ENCODE measurements at places on chromosomes 11 and 22.

- no peak for DNase-seq
Observed at GRCh38 chr11:128345316-128345715, 242.0 kb downstream of the ETS1 start.

DNA sequence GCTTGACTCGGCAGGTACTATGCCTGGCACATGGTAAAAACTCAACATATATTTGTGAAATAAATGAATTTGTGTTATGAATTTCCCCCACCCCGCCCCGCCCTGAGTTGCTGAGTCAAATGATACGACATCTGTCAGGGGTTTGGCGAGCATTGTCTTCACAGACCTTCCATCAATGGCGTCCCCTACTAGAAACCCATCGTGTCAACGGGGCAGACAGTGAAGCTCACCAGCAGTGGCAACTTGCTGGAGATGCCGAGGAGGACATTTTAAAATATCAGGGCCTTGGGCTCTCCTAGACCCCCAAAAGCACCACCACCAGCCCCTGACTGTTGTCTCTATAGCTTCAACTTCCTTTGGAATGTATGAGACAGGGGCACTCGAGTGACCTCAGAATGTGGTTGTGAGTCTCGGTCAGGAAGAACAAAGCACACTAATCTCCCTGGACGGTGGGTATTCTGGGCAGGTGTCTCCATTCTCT, 761 bp upstream of the NXF1 start:
- no peak for DNase-seq

DNA sequence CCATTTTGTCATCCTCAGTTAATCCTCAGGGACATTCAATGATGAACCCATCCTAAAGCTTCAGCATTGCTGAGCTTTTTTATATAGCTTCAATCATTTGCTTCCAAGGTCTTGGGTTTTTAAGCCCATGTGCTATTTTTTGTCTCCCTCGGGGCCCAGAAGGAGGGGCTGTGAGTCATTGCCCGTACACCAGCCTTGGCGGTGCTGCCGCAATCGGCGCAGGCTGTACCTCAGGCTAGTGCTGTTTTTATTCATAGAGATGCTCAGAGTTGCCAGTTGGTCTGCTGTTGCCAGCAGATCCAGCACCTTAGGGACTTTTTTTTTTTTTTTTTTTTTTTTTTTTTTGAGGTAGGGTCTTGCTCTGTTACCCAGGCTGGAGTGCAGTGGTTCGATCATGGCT, 35.5 kb downstream of the ACO2 start:
- DNase-seq, result no peak

DNA sequence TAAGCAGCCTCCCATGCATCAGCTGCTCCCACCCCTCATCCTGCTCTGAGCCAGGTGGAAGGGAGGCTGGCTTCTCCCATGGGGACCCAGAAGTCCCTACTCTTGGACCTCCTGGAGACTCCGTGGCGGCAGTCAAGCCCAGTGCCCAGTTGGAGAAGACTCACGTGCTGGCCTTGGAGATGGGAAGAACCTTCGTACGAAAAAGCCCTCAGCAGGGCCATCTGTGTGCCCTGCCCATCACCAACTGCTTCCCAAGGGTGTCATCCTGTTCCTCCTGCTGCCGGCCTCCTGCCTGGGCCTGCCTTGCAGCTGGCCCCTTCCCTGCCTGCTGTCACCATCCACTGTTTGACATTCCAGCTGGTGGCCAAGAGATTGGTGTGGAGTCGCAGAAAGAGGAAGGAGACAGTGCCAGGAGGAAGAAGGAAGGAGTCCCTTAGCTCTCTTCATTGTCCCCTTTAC, 28.0 kb downstream of the ARHGAP1 start:
- DNase-seq, result no peak

DNA sequence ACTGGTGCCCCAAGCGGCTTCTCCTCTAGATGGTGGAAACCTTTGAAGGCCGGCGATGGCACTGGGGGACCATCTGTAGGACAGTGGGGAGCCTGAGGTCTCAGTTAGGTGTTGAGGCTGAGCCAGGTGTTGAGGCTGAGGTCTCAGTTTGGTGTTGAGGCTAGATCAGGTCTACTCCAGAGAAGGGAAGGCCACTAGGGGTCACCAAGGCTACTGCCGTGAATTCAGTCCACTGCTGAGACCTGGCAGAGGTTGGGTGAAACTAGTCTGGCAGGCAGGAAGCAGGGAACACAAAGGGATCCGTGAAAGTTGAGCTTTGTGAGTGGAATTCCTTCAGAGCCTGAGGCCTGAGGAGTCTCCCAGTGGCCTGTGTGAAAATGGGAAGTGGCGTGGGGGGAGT, 123.8 kb upstream of the FGF3 start:
- DNase-seq, result no peak

DNA sequence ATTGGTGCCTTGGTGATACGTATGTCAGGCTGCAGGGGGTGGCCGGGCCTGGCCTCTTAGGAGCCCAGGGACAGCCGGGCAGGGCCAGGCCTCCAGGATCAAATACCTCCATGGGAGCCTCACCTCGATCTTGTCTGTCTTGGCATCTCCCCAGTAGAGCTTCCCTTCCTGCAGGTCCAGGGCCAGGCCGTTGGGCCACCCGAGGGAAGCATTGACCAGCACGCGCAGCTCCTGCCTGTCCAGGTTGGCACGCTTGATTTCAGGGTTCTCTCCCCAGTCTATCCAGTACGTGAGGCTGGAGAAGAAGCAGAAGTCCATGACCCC, 137.7 kb downstream of the CRYBB2 start:
- no peak for DNase-seq

- no peak for DNase-seq
Observed at GRCh38 chr11:131691181-131692041, 321.0 kb downstream of the NTM start.

GRCh38 chr22:46846150-46846831, 83.8 kb downstream of the TBC1D22A start:
- DNase-seq, result no peak

DNA sequence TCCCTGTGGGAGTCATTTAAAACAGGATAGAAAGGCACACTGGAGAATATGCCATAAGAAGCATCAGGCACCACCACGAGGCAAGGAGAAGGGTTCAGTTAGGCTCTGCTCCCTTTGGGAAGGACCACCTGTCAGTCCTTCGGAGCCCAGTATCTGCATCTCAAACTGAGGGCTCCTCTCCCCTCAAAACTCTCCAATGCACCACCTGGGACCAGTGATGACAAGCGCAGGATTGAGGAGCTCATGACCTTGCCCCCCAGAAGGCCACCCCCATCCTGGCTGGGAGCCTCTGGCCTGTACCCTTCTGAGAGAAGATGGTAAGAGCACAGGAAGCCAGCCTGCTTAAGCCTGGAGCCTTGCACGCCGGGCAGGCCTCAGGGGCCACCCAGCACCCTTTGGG, 39.4 kb downstream of the OPCML start:
- DNase-seq, result no peak

DNA sequence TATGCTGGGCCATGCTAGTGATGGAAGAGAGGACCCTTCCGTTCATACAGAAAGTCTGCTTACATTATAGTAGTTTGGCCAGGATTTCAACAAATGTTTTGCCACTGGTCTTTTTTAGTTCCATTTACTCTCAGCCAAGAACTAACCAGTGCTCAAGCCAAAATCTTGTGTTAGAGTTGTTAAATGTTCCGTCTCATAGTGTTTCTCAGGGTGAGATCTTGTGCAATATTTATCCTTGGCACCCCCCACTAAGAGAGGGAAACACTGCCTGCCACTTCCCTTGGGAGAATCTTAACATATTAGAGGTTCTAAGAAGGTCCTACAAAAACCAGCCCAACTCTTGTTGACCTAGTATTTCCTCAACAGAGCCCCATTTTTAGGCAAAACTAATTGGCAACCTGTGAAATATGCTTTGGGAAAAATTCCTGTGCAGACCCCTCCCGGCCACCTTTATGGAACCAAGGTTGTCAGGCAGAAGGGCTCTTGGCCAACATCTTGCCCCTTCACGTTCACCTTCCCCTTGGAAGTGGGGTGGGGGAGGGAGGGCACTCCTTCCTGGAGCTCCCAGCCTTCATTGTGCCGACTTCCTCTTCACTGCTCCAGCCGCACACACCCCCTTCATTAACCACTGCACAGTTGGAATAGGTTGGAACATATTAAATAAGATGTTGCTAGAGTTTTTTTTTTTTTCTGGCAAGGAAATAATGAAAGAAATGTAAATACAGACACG, 173.2 kb upstream of the SORL1-AS1 start:
- DNase-seq, result no peak

DNA sequence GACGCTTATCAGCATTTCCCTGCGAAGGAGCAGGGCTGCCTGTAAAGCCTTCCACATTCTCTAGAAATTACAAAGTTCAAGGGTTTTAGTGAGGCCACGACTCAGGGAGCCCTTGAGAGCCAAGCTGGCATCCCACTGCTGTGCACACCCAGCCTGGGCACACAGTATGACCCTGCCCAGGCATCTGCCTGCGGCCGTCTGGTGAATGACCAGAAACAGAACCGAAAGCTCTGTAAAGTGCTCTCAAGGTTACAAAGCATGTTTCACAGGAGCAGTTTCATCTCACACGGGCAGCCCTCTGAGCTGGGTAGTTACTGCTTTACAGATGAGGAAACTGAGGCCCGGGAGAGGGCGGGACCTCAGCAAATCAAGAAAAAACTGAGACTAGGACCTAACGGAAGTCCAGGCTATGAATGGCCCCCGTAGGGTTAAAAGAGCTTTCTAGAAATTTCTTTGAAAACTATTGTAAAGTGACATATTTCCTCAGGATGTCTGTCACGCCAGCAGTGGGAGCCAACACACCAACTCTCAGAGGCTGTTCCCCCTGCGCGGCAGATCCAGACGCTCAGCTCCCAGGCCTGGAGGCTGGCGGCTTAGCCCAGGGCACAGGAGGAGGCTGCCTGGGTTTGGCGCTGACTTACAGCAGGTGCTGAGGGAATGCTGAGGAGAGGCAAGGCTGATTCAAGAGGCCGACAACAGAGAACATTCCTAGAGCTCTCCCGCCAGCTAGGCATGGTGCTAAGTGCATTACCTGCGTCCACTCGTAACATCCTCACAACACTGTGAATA, 7.7 kb upstream of the TCF20 start:
- no peak for DNase-seq

GRCh38 chr11:6360183-6360582, 30.1 kb upstream of the SMPD1 start:
- no peak for DNase-seq

GRCh38 chr11:21561581-21561980, 631.3 kb upstream of the ANO5 start:
- DNase-seq, result no peak

DNA sequence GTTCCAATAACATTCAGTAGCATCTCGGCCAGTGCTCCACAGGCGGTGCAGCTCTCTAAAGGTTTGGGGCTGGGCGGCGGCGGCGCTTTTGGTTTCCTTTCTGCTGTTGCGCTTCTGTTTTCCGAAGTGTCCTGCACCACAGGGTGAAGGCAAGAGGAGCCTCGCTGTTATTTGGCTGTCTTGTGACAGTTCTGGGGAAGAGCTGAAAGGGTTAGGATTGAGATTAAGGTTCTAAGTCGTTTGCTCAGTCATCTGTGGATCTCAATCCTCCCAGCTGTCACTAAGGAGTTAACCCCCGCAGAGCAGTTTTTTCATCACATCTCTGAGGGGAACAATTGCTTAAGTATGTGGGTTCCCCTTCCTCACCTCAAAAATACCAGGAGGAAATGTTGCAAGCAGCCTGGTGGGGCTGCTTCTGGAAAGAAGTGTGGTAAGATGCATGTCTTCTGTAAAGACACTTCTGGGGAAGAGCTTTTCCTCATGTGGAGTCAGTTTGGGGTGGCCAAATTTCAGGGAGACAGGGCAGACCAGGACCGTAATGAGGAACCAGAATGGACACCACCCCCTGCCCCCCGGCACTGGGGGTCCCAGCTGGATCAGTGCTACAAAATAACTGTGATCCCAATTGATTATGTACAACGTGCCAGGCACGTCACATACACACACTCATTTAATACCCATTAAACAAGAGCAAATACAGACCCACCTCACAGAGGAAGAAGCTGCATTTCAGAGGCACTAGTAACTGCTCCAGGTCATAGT, 14.2 kb downstream of the TMEM121B start:
- DNase-seq, result no peak

- no peak for DNase-seq
Observed at GRCh38 chr11:73070653-73071052, 71.5 kb downstream of the FCHSD2 start.

DNA sequence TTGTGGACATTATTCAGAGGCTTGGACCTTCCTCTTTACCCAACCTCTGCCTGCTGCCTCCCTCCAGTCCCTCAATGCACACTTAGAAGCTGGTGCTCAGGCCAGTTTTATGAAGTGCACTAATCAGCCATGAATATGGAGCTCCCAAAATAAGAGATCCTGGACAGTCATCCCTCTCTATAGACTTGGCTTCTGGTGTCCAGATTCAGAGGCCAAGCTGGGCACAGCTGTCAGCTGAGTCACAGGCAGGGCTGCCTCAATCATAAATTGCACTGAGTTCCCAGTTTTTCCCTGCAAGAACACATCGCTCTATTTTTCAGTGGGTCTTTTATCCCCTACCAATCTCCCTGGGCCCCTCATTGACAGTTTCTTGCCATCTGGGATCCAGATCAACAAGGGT, 161.7 kb upstream of the CADM1 start:
- no peak for DNase-seq

DNA sequence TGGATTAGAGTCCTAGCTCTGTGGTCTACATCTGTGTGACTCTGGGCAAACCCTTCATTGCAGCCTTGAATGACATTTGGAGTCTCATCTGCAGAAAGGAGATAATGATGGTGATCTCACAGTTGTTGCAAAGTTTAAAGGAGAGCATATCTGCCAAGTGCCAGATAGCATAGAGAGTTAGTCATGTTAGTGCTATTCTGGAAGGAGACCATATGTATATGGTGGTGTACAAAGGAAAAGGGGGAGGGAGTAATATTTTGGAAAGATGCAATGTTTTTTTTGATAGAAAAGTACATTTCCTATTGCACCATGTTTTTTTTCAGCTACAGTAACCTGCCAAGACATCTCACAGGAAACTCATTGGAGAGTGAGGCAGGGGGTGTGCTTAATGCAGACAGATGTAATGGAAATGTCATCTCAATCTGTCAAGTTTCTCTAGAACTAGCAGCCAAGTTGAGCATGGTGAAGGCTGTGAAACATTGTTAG, 92.1 kb upstream of the NARS2 start:
- no peak for DNase-seq

DNA sequence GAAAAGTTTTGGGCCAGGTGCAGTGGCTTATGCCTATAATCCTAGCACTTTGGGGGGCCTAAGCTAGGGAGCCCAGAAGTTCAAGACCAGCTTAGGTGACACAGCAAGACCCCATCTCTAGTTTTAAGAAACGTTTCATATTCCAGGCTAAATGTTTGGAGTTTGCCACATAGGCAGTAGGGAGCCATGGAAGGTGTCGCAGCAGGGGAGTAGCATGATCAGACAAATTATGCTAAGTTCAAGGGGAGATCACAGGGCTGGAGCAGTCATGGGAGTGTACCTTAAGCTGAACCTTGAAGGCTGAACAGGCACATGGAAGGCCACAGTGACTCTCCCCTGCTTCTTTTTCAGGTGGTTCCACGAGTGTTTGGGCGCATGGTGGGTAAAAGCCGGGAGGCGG, 5.9 kb upstream of the NHERF4 start:
- no peak for DNase-seq

All from AG04449 (cell line).